ENCODE measurements at places on chromosomes 1 and 21.
A peak's percentile ranks its signal among the peaks of the same experiment; 100 is the strongest.

DNA sequence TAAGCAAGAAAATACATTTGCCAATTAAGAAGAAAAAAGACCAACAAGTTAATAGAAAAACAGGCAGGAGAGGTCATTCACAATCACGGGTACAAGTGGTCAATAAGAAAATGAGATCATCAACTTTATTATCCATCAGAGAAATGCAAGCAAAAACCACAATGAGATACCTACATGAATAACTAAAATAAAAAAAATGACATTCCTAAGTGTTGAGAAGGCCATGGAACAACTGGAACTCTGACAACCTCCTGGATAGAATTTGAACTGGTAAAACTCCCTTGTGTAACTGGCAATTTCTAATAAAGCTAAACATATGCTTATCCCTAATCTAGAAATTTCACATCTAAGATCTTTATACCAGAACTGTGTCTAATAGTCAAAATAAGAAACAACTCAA is 135.4 kb upstream of the BACE2 start:
- no peak overlapping the region for H3K4me3 ChIP-seq
- no peak for DNase-seq
- H3K4me1 ChIP-seq = no peaks in the 10 kb centered on the region
- H3K27ac ChIP-seq = no peak overlapping the region
- peaks cover 25% of the 10 kb centered on the region for H3K27me3 ChIP-seq

- H3K4me1 ChIP-seq = peaks cover 6% of the 10 kb centered on the region
- no peak overlapping the region for H3K4me3 ChIP-seq
- H3K27ac ChIP-seq = no peak overlapping the region
- no peaks in the 10 kb centered on the region for H3K36me3 ChIP-seq
- no peak for DNase-seq
Observed at GRCh38 chr1:247322849-247323586, 8.6 kb downstream of the ZNF496 start.

DNA sequence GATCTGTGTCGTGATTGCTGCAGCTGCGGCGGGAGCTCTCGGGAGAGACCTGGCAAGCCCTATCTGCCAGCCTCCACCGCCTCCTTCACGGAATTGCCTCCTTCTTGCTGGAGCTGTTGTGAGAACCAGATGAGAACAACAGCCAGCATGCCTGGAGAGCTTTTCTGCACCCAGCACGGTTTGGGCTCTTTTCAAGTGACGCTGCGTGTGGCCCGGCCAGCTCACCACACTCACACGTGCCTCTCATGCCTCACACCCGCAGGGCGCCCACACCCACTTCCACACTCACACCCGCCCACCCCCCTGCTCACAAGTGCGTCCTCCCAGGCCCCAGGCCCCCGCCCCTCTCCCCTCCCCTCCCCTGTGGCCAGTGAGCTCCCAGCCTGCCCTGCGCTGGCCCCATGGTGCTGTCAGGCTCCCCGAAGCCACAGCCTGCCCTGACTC is 135.7 kb upstream of the RUNX3 start:
- no peak overlapping the region for H3K4me3 ChIP-seq
- H3K36me3 ChIP-seq = no peaks in the 10 kb centered on the region
- DNase-seq = no peak
- no peak overlapping the region for H3K27ac ChIP-seq
- peaks cover 2% of the 10 kb centered on the region for H3K4me1 ChIP-seq
- H3K27me3 ChIP-seq = peaks cover 6% of the 10 kb centered on the region

DNA sequence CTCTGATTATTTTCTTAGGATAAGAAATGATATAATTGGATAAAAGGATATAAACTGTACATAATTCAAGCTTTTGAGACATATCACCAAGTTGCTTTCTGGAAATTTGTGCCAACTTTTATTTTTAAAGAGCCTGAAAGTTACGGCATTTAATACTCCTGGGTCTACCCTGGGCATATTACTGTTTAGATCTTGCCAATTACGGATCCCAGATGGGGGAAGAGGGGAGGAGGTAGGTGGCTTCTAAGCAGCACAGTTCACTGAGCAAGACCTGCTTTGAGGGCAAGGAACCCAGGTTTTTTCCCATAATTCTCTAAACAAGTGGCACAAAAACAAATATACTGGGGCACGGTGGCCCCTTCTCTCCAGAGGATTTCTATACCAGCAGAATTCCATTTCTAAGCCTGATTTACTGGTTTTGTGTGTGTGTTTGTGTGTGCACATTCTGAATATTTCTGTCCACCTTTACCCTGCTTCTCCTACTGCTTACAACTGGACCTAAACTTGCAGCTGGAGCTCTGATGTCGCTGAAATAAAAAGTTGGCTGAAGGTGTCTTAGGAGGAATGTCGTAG is 76.7 kb downstream of the LAMC2 start:
- H3K36me3 ChIP-seq = no peaks in the 10 kb centered on the region
- no peak overlapping the region for H3K27ac ChIP-seq
- no peak overlapping the region for H3K4me3 ChIP-seq
- no peaks in the 10 kb centered on the region for H3K4me1 ChIP-seq
- DNase-seq = no peak
- peaks cover 58% of the 10 kb centered on the region for H3K27me3 ChIP-seq

GRCh38 chr1:40187399-40187798 is 26.2 kb downstream of the RLF start:
- no peak overlapping the region for H3K27ac ChIP-seq
- peaks cover 29% of the 10 kb centered on the region for H3K4me1 ChIP-seq
- no peaks in the 10 kb centered on the region for H3K27me3 ChIP-seq
- H3K36me3 ChIP-seq = peaks cover 2% of the 10 kb centered on the region

DNA sequence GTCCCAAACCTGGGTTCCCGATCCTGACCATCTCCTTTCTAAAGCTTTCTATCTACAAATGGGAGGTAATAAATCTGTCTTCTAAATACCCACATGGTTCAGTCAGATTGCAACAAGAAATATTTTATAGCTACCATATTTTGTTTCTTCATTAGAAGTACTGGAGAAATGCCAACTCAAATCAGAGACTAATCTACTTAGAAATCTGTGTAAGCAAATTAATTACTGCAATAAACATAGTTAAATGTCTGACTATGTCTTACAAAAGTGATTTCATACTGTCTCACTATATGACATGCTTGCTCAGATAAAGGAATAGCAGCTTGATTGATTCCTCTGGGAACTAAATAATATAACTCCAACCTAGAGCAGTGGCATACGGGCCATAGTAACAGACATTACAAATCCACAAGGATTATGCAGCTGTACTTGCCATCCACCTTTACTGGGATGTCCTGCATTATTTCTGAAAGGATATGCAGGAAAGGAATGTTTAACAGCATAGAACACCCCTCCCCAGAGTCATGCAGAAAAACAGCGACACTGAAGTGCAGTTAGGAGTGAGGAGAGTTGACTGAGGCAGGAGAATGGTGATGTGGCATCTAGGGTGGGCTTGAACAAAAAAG is 80.3 kb downstream of the PCNX2 start:
- peaks cover 6% of the 10 kb centered on the region for H3K36me3 ChIP-seq
- no peak overlapping the region for H3K4me3 ChIP-seq
- no peaks in the 10 kb centered on the region for H3K27me3 ChIP-seq
- peaks cover 3% of the 10 kb centered on the region for H3K4me1 ChIP-seq
- DNase-seq = no peak
- no peak overlapping the region for H3K27ac ChIP-seq

DNA sequence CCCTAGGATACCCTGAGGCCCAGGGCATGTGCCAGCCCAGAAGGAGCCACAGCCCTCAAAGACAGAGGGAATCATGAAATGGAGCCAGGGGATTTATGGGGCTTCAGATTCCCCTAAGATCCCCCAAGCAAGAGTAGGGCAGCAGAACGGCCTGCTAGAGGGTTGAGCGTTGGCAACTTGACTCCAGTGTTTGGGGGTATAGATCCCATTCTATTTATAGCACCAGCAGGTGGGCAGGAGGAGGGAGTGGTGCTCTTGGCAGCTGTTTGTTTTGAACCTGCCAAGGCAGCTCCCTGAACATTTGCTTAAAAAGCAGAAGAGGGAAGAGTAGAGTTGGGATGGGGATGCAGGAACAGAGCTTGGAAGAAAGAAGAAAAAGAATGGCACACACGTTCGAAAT is 33.7 kb downstream of the GLUL start:
- DNase-seq = no peak
- H3K4me3 ChIP-seq = no peak overlapping the region
- H3K4me1 ChIP-seq = no peaks in the 10 kb centered on the region
- H3K27ac ChIP-seq = no peak overlapping the region

DNA sequence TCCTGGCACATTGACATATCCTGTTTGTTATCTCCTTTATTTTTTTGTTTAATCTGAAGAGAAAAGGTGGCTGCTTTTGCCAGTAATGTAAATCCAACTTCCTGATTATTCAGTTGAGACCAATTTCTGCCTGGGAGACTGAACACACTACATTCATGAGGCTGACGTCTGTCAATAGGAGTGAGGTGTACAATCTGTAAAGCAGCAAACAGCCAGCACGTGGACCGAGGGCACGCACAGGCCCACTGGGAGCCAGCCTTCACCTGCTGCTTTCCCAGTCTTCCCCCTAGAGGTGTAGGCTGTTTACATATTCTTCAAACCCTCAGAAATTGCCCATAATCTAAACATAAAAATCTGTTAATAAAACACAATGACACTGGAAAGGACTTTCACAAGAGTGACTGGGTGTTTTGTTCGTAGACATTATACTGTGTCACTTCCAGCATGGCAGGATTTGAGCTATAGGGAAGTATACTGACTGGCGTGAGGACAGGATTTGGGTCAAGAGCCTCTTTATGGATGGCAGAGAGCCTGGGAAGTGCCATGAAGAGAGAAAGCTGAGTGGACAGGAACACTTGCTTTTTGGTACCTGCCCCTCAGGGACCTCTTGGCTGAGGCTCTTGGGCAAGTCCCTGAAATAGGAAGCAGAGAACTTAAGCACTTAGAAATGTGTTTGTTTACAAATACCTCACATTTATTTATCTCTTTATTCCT is 552.9 kb upstream of the CAMK1G start:
- no peaks in the 10 kb centered on the region for H3K4me1 ChIP-seq
- DNase-seq = no peak
- peaks cover 17% of the 10 kb centered on the region for H3K27me3 ChIP-seq
- H3K36me3 ChIP-seq = peaks cover 2% of the 10 kb centered on the region
- H3K4me3 ChIP-seq = no peak overlapping the region

GRCh38 chr1:234683127-234683860 is 73.3 kb upstream of the IRF2BP2 start:
- H3K4me3 ChIP-seq = no peak overlapping the region
- H3K27me3 ChIP-seq = no peaks in the 10 kb centered on the region
- H3K27ac ChIP-seq = no peak overlapping the region

DNA sequence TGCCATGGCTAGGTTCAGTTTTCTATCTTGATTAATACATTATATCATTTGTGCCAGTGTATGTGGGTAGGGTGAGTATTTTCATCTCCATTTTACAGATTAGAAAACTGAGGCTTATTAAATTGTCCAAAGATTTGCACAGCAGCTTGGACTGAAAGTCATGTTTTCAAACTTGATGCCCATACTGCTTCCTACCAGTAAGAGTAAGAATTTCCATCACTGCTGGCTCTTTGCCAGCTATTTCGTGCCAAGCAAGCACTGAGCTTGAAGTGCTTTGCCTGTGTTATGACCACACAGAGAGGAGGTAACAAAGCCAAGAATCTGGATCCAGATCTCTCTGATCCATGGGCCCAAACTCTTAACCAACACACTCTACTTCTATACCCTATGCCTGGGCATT is 295.0 kb downstream of the VAV3 start:
- H3K27me3 ChIP-seq = no peaks in the 10 kb centered on the region
- H3K4me3 ChIP-seq = no peak overlapping the region
- H3K36me3 ChIP-seq = no peaks in the 10 kb centered on the region
- DNase-seq = no peak
- no peaks in the 10 kb centered on the region for H3K4me1 ChIP-seq

DNA sequence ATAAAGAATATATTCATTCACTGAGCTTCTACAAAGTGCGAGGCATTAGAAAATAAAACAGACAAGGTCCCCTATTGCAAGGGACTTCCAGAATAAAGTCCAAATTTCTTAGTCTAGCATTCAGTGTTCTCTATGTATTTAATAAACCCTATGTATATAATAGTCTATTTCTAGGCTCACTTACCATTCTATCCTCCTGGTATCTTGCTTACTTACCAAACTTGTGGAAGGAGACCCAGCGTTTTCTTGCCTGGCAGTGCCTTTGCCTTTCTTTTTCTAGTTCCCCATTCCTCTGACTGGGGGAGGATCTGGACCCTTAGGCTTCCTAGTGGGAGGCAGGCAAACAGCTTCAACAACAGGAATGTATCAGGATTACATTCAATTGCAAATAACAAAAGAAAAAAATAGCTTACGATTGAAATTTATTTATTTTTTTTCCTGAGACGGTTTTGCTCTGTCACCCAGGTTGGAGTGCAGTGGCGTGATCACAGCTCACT is 690 bp upstream of the RNF19B start:
- DNase-seq = no peak
- H3K4me1 ChIP-seq = peaks cover 29% of the 10 kb centered on the region
- H3K27ac ChIP-seq = peak overlapping the region; percentile 63
- no peaks in the 10 kb centered on the region for H3K36me3 ChIP-seq
- H3K27me3 ChIP-seq = no peaks in the 10 kb centered on the region

DNA sequence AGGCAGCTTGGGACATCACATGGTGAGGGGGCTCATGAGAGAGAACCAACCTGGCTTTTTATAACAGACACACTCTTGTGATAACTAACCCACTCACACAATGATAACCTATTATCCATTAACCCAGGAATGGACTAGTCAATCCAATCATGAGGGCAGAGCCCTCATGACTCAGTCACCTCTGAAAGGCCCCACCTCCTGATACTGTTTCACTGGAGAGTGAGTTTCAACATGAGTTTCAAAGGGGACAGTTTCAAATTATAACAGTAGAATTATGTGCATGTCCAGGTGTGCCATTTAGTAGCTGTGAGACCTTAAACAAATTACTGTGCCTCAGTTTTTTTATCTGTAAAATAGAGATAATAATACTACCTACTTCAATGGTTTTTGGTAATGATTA is 47.6 kb upstream of the PPP2R5A start:
- H3K4me1 ChIP-seq = peaks cover 12% of the 10 kb centered on the region
- no peak overlapping the region for H3K27ac ChIP-seq
- H3K4me3 ChIP-seq = no peak overlapping the region
- DNase-seq = no peak

DNA sequence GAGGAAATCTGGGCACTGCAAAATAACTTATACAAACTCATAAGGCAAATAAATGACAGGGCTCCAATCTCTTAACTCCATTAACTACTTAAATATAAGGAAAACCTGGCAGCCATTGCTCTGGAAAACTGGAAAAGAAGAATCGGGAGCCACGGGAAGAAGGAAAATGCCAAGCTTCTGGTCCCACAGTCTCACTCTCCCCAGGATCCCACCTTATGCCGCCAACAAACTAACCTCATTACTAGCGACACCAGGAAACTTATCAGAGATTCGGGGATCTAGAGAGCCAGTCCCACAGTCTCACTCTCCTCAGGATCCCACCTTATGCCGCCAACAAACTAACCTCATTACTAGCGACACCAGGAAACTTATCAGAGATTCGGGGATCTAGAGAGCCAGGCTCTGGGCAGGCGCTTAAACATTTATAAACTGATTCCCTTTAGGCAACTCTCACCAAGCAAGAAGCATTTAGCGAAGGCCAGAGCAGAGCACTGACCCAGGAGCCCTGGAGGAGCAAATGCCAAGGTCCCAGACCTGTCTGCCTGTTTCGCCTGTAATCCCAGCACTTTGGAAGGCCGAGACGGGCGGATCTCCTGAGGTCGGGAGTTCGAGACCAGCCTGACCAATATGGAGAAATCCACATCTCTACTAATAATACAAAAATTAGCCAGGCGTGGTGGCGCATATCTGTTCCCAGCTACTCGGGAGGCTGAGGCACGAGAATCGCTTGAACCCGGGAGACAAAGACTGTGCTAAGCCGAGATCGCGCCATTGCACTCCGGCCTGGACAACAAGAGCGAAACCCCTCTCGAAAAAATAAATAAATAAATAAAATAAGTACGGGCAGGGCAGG is 720 bp downstream of the PSMB2 start:
- H3K4me1 ChIP-seq = peaks cover 29% of the 10 kb centered on the region
- DNase-seq = no peak
- H3K4me3 ChIP-seq = peak overlapping the region; percentile 100
- H3K36me3 ChIP-seq = peaks cover 5% of the 10 kb centered on the region

Measured in T-helper 17 cell (primary cell).